NCI-H69 (cell line): ENCODE measurements at places on chromosomes 7 and 10.
A peak's percentile ranks its signal among the peaks of the same experiment; 100 is the strongest.

DNA sequence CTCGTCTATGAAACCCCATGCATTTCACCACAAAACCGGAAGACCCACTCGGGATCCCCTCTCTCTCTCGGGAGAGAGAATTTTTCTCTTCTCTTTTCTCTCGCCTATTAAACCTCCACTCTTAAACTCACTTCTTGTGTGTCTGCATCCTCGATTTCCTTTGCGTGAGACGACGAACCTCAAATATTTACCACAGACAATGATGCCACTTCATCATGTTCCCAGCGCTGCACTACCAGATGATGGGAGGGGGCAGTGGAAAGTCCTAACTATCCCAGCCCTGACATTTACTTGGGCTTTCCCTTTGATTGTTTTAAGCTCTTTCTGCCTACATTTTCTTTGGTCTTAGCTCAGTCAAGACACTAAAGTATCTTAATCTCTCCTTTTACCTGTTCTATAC, 906.7 kb downstream of the GRID1 start:
- no peak for DNase-seq

DNA sequence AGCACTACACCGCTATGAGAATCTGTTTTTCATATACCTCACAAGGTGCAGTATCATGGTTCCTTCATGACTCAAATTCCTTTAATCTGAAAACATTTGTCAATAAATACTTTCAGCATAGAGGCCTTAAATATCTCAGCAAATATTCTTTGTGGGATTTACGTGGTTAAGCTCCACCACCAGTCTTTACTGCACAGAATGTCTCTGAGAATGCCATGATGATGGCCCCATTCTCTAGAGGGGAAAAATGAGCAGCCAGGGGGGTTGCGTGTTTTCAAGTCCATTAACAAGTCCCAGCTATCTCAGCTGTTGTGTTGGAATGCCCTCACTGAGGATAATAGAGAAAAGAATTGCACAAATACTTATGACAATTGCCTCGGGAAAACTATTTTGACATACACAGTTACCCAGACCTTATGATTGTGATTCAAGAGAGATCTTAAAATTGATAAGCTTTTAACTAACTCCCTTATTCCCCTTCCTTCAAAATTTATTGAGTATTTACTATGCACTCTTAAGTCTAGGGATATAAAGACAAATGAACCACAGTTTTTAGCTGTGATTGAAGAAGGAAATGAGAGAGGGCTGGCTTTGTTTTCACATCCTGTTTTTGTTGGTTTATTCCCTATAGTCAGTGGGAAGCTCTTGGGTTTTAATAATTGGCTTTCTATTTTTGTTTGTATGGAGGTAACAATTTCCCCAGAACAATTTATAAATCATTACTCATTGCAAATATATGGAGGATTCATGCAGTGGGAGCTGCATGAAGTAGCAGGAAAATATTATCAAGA, 176.5 kb upstream of the VWC2 start:
- no peak for DNase-seq

DNA sequence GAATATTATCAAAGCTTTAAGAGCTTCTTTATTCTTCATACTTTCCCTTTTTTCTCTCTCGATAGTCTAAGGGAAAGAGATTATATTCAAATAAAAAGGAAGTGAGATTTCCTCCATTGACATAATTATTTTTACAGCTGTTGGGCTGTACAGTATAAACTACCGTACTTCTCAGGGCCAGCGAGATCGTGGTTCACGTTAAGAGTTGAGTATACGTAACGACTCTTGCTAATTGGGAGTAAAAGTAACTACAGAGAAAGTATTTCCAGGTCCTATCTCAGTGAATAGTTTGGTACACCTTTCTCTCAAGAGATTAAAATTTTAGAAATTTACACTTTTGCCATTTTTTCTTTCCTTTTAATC, 57.8 kb downstream of the INPP5F start:
- DNase-seq: no peak

- no peak for DNase-seq
These were observed 41.0 kb upstream of the PTF1A start for GRCh38 chr10:23151071-23151470.

DNA sequence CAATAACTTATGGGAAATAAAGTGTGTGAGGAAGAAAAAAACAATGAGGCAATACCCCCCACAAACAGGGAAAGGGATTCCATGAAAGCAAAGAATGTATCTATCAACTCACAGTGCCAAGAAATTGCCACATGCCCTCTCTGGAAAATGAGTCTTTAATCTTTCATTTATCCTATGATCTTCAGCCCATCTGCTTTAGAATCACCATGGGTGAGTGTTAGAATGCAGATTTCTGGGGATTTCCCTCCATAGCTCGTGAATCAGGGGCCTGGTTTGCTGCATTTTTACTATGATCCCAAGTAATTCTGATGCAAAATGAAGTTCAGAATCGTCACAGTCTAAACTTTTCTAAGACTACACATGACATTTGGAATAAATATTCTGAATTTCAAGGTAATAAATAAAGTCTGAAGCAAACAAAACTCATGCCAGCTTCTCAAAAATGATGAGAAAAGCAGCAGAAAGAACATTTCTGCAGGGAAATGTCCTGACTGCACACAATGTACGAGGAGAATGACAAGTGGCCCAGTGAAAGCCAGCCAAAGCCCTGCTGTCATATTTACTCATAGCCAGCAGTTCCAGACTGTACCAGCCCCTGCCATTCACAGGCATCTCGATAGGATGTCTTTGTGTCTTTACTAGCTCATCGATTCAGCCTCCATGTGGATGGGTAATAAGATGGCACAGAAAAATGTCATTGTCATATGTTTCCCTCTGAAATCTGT, 167.1 kb downstream of the ELMO1 start:
- no peak for DNase-seq

- DNase-seq: no peak
These were observed 41.9 kb downstream of the WIPI2 start for GRCh38 chr7:5231811-5232484.

GRCh38 chr7:92691578-92691977, 101.4 kb upstream of the FAM133B start:
- peak; percentile 82 for DNase-seq

DNA sequence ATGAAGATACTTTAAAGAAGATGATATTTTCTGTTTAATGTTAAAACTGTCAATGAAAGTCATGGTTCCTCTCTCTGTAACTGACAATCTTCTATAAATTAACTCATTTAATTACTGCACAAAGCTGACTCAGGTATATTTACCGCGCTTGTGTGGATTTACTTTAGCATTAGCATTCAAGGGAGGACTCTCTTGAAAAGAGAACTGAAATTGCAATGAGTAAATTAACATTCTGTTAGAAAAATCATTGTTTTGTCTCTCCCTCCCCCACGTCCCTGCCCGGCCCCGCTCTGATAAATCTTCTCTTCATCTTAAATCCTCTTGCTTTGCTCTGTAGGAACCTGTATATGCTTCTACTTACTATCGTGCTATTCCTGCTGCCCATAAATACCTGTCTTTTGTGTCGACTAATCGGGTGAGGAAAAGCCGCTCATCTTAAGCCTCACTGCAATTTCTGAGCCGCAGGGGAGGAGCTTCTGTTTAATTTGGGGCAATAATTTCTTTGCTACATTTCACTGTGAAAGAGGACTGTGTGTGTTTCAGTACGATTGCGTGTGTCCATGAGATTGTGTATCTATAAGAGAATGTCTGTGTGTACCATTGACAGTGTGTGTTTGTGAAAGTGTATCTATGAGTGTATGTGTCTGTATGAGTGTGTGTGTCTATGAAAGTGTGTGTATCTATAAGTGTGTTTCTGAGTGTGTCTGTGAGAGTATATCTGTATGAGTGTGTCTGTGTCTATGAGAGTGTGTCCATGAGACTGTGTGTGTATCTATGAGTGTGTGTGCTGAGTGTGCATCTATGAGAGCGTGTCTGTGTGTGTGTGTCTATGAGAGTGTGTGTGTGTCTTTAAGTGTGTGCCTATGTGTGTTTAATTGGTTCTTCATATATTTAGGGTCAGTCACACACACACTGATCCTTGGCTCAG, 46.5 kb upstream of the LYZL2 start:
- no peak for DNase-seq

GRCh38 chr7:36468370-36469101, 78.9 kb downstream of the ANLN start:
- DNase-seq: no peak

DNA sequence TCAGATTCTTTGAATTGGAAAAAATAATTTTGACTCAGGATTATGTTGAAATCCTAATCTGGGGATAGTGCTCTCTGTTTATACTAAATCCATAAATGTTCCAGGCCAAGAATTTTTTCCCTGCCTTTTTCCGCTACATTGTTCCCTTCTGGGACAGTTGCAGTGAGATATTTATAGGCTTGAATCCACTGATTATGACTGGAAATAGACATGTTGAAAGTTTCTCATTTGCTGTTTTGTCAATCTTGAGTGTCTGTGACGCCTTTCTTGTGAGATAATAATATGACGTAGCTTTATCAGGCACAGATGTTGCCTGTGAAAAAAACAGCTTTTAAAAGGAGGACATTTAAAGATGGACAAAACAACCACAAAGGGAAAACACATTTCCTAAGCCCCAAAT, 155.9 kb downstream of the ARID5B start:
- no peak for DNase-seq

DNA sequence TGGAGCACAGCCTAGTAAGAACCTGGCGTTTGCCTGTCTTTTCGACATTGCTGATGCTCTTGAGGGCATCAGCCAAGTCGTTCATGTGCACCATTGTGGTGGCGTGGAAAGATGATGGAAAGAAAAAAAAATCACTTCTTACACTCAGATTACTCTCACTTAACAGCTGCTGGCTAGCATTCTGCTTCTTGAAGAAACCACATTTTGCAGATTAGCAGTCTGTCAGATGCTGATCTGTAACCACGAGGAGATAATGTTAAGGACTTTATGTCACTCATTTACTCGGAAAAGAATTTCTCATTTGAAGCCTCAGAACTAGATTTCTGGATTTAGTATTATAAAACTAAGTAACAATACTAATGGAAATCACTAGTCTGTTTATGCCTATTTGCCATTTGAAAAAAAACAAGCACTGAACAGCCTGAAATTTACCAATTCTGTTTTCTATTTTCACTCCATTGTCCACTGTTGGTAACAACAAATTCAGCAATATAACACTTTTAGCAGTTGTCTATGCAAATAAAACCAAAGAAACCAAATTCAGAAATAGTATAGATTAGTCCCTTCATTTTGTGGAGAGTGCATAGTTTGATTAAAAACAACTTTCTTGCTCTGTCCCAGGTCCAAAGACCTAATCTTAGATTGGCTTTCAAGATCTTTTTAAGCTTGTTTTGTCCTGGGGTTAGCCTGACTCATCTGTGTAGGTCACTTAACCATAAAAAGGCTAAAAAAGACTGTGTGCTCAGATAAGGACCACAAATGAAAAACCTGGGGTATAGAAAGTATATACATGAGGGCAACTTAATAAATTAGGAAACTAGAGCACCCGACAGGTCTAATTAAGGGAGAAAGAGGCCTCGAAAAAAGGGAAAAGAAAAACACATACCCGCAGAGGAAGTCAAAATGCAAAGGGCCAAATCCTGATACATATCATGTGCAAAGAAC, 67.5 kb downstream of the NT5C2 start:
- DNase-seq: no peak

DNA sequence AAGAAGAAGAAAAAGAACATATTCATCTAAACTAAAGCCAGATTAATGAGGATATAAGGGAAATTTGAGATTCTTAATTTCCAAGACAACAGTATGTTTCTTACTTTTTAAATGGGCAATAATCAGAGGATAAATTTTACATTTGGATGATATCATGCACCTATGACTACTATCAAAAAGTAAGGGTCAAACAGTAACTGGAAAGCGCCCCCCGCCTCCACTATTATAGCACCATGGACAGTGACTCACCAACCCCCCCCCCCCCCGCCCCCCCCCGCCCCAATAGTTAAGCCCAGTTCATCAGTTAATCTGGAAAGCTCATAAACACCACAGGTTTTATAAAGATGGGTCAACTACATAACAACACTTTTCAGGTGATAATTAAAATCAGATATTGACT, 194.3 kb upstream of the DGKB start:
- DNase-seq: no peak

GRCh38 chr10:29496341-29497162, 138.2 kb downstream of the SVIL start:
- peak; percentile 72 for DNase-seq

GRCh38 chr10:102083541-102083940, 18.4 kb downstream of the HPS6 start:
- no peak for DNase-seq

GRCh38 chr10:33151344-33151864, 183.1 kb downstream of the NRP1 start:
- no peak for DNase-seq

GRCh38 chr7:72405871-72406270, 6.3 kb downstream of the CALN1 start:
- peak; percentile 53 for DNase-seq

- DNase-seq: no peak
These were observed 91.3 kb upstream of the PRKG1 start for GRCh38 chr10:50982989-50983388.

GRCh38 chr10:33377658-33378025, 43.2 kb upstream of the NRP1 start:
- no peak for DNase-seq

DNA sequence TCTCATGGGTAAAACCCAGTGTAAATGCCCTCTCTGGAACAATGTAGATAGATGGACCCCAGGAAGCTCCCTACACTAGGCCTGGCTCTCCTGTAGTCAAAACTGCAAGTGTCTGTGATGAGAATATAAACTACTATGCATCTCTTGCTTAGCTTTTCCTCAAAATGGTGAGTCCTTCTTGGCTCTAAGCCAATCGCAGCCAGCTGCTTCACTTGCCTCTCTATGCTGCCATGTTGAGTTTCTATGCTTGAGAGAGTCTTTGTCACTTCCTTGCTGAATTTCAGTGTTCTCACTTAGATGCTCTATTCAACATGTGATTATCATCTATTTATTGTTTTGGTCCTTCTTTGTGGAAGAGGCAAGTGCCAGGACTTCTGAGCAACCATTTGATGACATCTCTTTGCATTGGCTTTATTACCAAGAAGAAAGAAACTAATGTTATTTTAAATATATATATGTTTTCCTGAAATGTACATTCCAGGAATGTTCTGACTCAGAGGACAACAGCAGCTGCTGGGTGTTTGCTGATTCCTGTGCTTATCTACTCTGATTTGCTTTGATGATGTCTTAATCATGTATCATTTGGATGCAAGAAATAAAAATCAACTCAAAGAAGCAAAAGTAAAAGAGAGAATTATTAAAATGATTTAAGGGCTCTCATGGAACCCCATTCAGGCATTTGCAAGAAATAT, 16.6 kb downstream of the TAS2R40 start:
- DNase-seq: peak; percentile 13
